ENCODE measurements at places on chromosomes 2 and 18. TPM values are rescaled to one million over a fixed set of nuclear protein-coding genes. Genes with fewer than 3 reads are reported as not detected.

DNA sequence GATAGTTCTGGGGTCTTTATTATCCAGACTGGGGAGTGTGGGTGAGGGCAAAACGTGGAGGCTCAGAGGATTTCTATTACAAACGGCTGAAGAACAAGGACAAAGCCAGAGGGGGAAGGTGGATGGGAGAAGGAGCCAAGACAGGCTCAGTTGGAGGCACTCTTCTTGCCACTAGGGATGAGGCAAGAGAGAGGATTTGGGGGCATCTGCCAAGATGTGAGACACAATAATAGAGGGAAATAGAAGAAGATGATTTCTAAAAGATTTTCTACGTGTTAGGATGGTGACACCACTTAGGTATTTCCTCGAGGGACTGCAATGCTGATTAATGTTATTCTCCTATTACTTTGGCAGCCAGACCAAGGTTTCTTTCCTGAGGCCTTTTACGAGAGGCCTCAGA, 71.8 kb downstream of the APOB start:
- no peak for ATAC-seq

GRCh38 chr2:166384774-166385173, 9.0 kb upstream of the SCN9A start:
- ATAC-seq, result no peak

DNA sequence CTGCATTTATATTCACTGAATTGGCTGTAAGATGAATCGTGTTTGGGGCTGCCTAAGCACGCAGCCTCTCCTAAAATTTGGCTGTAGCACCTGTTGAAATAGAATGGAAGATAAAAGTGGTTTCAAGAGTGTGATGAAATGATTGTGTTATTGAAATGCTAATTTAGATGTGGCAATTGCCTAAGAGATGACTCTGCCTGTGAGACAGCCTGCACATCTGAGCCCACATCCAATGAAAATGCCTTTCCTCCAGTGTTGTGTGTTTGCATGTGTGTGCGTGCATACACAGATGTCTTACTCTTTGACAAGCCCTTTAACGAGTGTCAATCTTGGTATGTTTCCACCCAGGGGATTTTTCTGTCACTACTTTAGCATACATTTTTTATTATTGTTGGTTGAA, 346.9 kb downstream of the MEIS1 start:
- peak; percentile 89 for ATAC-seq

DNA sequence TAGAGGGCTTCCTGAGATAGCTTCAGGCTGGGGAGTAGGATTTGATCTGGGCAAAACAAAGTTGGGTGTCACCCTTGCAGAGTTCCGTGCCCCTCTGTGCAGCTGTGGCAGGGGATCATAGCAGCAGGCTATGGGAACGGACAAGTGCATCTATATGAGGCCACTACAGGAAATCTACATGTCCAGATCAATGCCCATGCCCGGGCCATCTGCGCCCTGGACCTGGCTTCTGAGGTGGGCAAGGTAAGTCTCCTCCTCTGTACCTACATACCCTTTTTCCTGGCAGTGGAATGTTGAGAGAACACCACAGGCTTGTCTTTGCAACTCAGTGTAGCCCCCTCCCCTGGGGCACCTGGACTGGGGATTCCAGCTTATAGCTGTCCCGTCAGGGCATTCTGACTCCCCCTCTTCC, 3.5 kb downstream of the WDR54 start:
- no peak for ATAC-seq

GRCh38 chr2:184556639-184557038, 41.7 kb upstream of the ZNF804A start:
- no peak for ATAC-seq

DNA sequence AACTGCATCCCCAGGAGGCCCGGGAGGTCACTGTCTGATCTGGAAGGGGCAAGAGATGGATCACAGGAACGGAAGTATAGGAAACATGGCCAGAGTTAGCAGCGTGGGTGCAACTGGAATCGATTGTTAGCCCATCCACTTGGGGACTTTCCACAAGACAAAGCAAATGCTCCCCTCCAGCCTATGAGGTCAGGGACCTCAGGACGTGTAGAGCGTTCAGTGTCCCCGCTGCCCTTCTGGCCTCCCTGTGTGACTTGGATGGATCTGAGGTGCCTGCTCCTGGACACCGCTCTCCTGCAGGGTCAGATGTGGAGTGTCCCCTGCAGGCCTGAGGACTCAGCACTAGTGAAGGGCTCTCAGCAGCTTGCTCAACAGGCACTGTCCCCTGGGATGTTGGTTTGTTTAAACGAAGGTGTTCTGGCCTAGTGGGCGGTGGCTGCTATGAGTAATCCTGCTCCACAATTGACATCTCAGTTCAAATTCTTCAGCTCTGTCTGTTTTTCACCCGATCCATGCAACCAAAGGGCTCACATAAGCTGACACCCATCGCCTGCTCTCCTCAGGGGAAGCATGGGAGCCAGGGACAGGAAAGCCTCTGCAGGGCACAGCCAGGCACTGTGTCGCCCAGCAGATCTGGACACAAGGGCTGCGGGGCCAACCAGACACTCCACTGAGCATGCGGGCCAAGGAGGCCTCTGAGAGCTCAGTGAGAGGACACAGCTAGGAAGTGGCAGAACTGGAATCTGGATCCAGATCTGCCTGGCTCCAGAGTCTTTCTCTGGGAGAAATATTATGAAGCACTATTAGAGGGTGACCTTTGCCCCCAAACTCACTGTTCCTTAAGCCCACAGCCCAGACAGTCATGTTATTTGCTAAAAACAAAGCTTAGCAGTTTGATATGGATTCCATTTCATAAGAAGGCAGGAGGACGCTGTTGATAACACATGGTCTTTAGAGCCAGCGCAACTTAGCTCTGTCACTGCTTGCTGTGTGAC, 78.5 kb downstream of the RHOB start:
- peak; percentile 59 for ATAC-seq

DNA sequence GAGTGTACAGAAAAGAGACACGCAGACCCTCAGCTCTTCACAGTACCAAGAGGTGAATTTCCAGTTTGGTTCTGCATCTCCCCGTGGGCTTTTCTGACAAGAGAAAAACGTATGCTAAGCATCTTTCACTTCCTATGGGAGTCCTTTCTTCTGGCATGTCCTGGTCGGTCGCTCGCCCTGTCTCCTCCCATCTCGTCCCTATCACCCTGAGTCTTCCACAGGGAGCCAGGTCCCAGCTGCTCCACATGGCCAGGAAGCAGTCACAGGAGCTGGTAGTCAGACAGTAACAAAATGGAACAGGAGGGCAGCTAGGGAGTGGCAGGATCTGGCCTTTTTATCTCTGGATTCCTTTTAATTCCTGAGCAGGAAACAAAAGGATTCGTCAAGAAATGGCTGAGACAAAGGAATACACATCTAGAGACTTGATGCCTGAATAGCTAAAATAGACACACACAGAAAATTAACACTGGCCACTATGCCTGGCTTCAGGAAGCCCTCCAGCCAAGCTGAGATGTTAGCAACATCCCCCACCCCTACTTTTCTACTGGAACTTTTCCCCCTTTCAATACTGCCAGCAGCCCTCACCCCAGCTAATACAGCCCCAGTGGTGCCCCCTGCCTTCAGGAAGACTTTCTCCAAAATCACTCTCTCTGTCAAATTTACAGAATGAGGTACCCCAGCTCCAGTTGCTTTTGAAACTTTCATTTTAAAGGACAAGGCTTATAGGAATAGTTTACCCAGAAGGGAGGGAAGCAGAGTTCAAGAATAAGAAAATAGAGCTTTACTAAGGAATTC, 136.1 kb downstream of the DNER start:
- no peak for ATAC-seq

DNA sequence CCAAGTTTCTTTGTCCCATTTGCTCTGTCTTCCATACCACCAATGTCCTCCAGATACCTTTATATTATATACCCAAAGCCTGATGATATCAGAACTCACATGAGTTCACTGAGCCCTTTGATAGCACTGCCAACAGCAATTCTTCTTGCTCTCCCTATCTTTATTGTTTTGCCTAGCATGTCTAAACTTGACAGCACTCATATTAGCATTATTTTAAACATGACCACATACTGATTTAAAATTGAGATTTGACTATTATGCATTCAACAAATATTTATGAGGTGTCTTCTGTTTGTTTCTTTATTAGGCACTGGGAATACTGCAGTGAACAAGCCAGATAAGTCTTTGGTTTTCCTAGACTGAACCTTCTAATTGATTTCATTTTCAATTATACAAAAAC, 587.3 kb upstream of the GCFC2 start:
- no peak for ATAC-seq

DNA sequence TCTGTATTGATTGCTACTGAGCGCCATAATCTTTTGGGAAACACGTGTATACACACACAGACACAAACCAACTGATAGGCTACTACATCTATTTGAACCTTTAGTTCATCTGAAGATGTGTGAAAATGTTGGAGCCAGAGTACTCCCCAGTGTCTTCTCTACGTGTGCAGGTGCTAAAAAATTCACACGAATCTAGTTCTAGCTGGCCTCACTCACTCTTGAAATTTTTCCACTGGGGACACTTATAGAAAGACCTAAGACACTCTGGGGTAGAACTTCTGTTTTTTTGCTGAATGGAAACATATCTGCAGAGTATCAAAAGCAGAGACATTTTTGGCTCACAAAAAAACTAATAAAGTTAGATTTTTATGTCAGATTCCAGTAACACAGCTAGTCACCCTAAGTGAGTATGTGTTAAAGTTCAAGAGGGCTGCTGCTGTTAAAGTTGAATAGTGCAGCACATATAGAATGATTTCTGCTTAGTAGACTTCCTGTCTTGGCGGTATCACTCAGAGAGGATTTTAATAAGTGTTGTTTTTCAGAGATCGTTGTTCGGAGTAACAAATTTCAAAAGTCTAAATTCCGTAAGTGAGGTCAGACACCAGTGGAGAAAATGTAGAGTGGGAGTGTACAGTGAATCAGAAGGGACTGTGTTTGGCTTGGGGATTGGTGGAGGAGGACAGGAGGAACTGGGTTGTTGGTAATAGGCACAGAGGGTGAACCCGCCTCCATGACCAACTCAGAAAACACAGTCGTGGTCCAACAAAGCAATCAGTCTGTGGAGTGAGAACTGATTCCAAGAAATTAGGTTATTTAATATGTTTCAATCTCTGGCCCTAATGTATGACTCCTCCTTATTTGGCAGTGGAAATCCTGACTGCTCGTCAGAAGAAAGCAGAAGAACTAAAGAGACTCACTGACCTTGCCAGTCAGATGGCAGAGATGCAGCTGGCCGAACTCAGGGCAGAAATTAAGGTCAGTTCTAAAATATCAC, 43.1 kb downstream of the KCTD18 start:
- ATAC-seq, result no peak

GRCh38 chr2:216408426-216409290, 3.6 kb upstream of the SMARCAL1 start:
- ATAC-seq, result no peak

DNA sequence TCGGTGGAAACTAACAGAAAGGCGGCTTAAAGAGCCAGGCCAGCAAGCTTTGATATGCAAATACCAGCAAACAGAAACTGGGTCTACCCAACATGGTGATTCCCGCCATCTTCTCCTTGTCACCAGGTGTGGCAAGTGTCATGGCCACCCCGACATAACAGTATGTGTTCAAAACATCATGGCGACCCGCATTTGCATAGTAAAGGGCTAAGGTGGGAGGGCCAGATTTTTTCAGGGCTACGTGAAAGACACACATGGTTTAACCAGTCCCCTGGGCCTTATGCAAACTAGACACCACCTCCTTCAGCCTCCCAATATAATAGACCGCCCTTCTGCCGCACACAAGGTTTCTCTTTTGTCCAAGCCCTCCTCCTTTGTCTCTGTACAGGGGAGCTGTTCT, 260.4 kb downstream of the METTL4 start:
- no peak for ATAC-seq

DNA sequence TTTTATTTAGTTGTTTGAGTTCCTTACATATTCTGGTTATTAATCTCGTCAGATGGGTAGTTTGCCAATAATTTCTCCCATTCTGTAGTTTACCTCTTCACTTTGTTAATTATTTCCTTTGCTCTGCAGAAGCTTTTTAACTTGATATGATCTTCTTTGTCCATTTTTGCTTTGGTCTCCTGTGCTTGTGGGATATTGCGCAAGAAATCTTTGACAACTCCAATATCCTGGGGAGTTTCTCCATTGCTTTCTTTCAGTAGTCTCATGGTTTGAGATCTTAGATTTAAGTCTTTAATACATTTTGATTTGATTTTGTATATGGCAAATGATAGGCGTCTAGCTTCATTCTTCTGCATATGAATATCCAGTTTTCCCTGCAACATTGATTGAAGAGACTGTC, 389.2 kb downstream of the LRP1B start:
- no peak for ATAC-seq

- no peak for ATAC-seq
These were observed 42.3 kb upstream of the IGFBP5 start for GRCh38 chr2:216737676-216738075.

GRCh38 chr2:170685591-170685990, 29.5 kb upstream of the SP5 start:
- ATAC-seq, result no peak

- no peak for ATAC-seq
These were observed 3.6 kb downstream of the STARD7 start for GRCh38 chr2:96204836-96205624.

DNA sequence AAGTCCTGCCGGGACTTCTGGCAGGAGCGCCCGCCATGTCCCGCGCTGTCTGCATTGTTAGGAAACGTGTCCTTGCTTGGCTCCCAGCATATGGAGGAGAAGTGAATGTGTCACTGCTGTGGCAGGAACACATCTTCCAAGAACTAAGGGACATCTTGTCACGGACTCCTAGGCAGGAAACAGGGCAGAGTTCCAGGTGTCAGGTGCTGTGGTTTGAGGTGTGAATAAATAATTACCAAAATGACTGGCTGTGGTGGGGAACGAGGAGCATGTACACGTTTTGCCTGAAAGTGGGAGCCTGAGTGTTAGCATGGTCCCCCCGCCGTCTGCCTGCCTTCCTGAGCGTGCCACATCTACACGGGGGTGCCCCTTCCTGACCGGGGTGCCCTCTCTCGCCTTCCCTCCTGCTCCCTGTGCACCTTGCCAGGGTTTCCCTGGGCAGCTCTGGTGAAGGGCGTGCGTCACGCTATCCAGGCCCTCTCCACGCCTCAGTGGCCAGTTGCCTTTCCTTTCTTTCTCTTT, 237.5 kb downstream of the LDLRAD4 start:
- ATAC-seq, result no peak

DNA sequence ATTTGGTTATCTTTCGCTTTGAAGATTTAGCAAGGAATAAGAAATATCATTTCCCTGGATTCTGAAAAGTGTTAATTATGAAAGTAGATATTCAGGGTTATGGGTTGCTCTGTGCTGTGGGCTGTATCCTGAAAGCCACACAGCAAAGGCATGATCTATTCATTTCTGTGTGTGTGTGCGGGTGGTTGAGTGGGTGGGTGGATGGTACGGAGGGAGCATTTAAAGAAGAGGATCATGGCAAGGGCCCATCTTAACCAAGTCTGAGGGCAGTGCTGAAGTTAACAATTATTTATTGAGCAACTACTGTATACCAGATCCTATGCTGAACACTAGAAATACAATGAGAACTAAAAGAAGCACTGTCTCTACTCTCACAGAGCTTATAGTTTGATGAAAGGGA, 178.2 kb upstream of the ZEB2 start:
- ATAC-seq, result no peak

GRCh38 chr2:138752197-138752956, 27.8 kb downstream of the NXPH2 start:
- no peak for ATAC-seq

ORC2 gene
- 21.8 TPM for total RNA-seq

SAG gene
- not detected for total RNA-seq

SPEG gene
- total RNA-seq, result 3.8 TPM

POTEJ gene
- not detected for total RNA-seq

RAB12 gene
- total RNA-seq, result 29.4 TPM

SDC1 gene
- 477 TPM for total RNA-seq

TFCP2L1 gene
- total RNA-seq, result 36.5 TPM

BUB1 gene
- 15.9 TPM for total RNA-seq

BOLL gene
- total RNA-seq, result not detected

DOK6 gene
- 0.04 TPM for total RNA-seq

GFPT1 gene
- 31.6 TPM for total RNA-seq
